ENCODE measurements at places on chromosomes 7 and 10. TPM values are rescaled to one million over a fixed set of nuclear protein-coding genes. Genes with fewer than 3 reads are reported as not detected.
A peak's percentile ranks its signal among the peaks of the same experiment; 100 is the strongest.

EBLN1 gene
- not detected for total RNA-seq

DPYSL4 gene
- 2.1 TPM for total RNA-seq

- DNase-seq, result no peak
- no peaks in the 10 kb centered on the region for H3K27me3 ChIP-seq
- H3K4me1 ChIP-seq, result no peaks in the 10 kb centered on the region
- no peak overlapping the region for H3K4me3 ChIP-seq
- H3K27ac ChIP-seq, result no peak overlapping the region
These were observed 93.2 kb downstream of the LANCL2 start for GRCh38 chr7:55458351-55458750.

DNA sequence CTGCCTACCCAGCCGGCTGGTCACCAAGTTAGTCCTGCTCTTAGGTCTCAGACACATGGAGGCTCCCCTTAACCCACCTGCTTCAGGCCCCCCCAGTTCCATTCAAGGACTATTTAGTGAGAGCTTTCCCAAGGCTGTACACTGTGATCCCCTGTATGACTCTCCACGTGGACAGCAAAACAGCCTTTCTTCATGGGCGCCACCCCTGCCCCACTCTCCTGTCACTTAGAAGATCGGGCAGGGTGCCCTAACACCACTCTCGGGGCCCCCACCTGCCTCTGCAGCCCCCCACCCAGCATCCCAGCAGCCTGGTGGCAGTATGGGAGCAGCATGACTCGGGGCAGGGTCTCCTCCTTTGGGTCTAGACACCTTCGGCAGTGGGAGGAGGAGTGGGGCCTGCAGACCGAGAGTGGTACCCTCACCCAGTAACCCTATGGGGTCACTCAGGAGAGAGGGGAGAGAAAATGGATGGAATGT lies 116.6 kb downstream of the PTPN20 start:
- no peaks in the 10 kb centered on the region for H3K27me3 ChIP-seq
- no peak for DNase-seq
- H3K27ac ChIP-seq, result no peak overlapping the region
- H3K36me3 ChIP-seq, result no peaks in the 10 kb centered on the region
- H3K4me3 ChIP-seq, result no peak overlapping the region

DNA sequence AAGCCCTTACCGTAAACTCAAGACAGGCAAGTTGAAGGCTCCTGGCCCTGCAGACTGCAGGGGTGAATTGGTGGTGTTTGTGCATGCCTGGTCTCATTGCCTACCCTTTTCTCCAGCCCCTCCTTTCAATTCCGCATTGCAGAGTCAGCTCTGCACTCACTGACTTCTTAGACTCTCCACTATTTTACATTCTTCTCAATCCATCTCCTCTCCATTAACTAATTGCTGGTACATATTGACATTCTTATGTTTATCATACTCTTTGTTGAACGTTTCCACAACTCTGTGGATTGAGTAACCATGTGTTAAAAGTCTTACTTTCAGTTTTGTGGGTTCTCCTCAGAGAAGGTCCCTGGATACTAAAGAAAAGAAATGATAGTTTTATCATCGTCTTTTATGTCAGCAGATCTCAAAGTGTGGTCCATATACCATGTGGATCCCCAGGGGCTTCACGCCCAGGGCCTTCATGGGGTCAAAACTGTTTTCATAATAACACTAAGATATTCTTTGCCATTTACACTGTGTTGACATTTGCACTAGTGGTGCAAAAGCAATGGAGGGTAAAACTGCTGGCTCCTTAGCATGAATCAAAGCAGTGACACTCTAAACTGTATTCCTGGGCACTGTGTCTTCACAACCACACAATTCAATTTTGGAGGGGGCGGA lies 135.4 kb upstream of the FZD1 start:
- no peak overlapping the region for H3K27ac ChIP-seq
- no peaks in the 10 kb centered on the region for H3K36me3 ChIP-seq
- no peaks in the 10 kb centered on the region for H3K27me3 ChIP-seq
- no peak for DNase-seq
- H3K4me3 ChIP-seq, result peak overlapping the region; percentile 14

GRCh38 chr10:571688-572451 lies 117.6 kb downstream of the DIP2C start:
- peak; percentile 32 for DNase-seq
- no peaks in the 10 kb centered on the region for H3K36me3 ChIP-seq
- peaks cover 9% of the 10 kb centered on the region for H3K4me1 ChIP-seq
- no peaks in the 10 kb centered on the region for H3K27me3 ChIP-seq
- H3K4me3 ChIP-seq, result no peak overlapping the region

GRCh38 chr10:7164955-7165354 lies 245.9 kb downstream of the SFMBT2 start:
- no peaks in the 10 kb centered on the region for H3K4me1 ChIP-seq
- H3K27ac ChIP-seq, result no peak overlapping the region
- H3K27me3 ChIP-seq, result no peaks in the 10 kb centered on the region
- H3K36me3 ChIP-seq, result peaks cover 31% of the 10 kb centered on the region

DNA sequence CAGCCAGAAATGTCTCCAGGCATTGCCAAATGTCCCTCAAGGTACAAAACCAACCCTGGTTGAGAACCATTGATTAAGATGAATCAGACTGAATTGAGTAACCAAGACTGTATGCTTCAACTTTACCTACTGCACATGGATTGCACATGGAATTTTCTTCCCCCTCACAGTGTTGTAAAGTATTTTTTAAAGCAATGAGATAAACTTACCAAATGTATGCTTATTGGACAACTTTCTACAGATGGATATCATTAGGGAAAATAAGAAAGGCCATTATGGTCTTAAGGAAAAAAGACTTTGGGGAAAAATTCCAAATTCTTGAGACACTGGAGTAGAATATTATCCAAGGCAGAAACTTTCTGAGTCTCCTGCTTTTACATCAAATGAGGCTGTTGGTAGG lies 20.9 kb upstream of the MTPN start:
- no peak overlapping the region for H3K4me3 ChIP-seq
- no peaks in the 10 kb centered on the region for H3K4me1 ChIP-seq
- H3K27ac ChIP-seq, result no peak overlapping the region
- no peaks in the 10 kb centered on the region for H3K27me3 ChIP-seq
- H3K36me3 ChIP-seq, result no peaks in the 10 kb centered on the region
